ENCODE measurements at places on chromosomes 3 and 15.

DNA sequence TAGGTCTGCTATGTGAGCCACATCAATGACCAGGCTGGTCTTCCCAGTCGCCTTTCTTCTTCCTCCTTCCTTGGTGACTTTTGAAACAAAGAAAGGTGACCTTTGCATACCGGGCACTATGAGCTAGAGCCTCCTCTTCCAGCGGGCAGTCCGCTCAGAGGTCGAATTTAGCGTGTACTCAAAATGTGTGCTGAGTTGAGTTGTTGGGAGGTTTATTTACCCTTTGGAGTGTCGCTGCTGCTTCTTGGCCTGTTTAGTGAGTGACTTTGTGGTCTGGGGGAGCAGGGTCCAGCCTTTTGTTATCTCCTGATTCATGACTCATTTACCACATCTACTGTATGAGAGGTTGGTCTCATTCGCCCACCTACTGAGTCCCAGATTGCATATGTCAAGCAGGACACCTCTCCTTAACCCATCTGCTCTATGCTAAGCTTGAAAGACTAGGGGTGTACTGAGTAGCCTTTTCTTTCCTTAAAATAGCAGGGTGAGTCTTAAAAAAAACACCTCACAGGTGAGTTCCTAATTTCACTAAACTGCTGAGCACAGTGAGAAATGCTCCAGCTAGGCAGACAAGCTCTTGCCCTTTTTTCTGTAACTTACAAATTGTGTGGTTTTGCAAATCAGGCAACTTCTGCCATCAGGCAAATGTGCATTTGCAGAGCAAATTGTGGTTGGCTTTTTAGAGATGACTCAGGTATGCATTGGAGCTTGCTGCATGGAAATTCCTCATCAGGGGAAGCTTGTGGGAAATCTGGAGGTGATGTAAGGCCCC, 3.2 kb upstream of the SIAH2 start:
- no peak for DNase-seq

DNA sequence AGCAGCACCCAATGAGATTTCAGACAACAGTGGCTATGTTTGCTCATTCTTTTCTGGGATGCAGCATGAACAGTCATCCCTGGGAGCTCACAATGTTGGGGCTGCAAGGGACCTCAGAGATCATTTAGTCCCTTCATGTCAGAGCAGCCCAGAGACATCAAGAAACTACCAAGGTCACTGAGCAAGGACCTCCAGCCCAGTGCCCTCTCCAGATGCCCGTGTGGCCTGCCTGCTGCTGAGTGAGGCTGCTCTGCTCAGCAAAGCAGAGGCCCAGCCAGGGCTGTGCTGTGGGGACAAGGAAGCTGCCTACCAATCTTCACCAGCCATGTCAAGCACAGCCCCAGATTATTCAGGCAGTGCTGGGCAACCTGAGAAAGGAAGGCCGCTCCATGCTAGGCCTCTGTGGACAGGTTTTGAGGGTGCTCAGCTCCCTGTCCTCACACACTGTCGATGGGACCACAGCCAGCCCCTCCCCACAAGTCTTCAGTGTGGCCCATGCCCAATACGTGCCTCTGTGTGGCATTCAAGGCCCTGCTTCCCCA, 99.7 kb downstream of the DAPK2 start:
- no peak for DNase-seq

DNA sequence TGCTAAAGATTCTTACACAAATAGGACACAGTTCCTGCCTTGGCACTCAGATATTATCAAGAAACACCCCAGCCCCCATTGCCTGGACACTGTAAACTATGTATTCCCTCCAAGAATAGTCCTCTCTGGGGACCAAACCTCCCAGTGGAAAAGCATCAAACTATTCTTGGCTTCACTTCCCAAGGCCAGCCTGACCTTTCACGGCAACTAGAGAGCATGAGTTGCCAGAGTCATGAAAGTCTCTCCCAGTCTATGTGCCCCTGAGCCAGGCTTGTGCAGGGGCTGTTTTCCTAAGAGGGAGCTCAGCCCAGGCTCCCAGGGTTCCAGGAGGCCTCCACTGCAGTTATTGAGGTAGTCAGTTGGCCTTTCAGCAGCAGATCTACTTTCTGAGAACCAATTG, 251.9 kb upstream of the TGFBR2 start:
- no peak for DNase-seq

- no peak for DNase-seq
Observed at GRCh38 chr3:83513677-83514076, 1445.1 kb upstream of the CADM2 start.

Measured in stimulated activated CD4-positive, alpha-beta T cell treated with anti-CD3 and anti-CD28 coated beads, Interleukin-12 subunit alpha, Interleukin-12 subunit beta, amount 100 ng/mL, for 48 hours (primary cell).